ENCODE measurements at places on chromosomes 2 and 18. TPM values are rescaled to one million over a fixed set of nuclear protein-coding genes. Genes with fewer than 3 reads are reported as not detected.

- no peak overlapping the region for H3K4me3 ChIP-seq
- H3K36me3 ChIP-seq = no peaks in the 10 kb centered on the region
- H3K27ac ChIP-seq = no peak overlapping the region
- H3K27me3 ChIP-seq = no peaks in the 10 kb centered on the region
- H3K4me1 ChIP-seq = no peaks in the 10 kb centered on the region
- no peak for DNase-seq
These were observed 1.8 kb downstream of the DPP4 start for GRCh38 chr2:162072181-162072702.

DNA sequence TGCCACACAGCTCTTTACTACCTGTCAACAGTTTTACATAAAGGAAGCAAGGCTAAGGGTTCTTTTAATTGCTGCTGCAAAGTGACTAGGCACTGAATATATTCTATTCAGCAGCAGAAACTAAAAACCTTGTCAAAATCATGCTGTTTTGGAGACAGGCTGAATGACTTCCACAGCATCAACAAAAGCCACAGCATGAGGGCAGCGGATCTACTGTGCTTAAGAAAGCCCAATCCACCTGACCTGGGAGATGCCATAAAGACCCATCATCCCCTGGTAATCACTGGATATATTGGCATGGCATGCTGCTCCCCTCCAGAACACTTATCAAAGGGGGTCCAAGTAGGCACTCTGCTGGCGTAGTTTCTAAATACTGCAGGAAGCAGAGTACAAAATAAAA, 715.1 kb upstream of the SLC8A1 start:
- no peak overlapping the region for H3K4me3 ChIP-seq
- no peaks in the 10 kb centered on the region for H3K27me3 ChIP-seq
- no peaks in the 10 kb centered on the region for H3K36me3 ChIP-seq
- no peaks in the 10 kb centered on the region for H3K4me1 ChIP-seq
- H3K27ac ChIP-seq = no peak overlapping the region

Gene DSG1
- total RNA-seq = not detected

Gene TACR1
- total RNA-seq = not detected

DNA sequence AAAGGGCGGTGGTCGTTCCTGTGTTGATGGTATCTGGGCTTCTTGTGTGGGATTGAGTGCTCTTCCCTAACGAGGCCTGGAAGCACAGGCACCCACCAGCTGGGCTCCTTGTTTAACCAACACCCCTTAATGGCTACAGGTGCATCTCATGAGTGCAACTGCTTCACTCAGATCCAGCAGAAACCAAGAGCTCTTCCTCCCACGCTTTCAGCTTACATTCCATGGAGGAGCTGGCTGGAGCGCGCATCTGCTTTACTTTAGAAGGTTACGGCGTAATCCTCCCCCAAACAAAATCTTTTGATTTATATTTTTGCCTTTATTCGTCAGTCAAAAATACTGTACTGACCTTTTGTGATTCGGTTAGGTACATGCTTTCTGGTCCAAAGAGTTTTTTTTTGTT, 174.7 kb downstream of the LTBP1 start:
- no peak overlapping the region for H3K27ac ChIP-seq
- no peak for DNase-seq

GRCh38 chr2:218465987-218466633, 47.2 kb downstream of the VIL1 start:
- no peak overlapping the region for H3K27ac ChIP-seq
- no peak overlapping the region for H3K4me3 ChIP-seq
- H3K4me1 ChIP-seq = no peaks in the 10 kb centered on the region

Gene PROM2
- 63.4 TPM for total RNA-seq

GRCh38 chr2:230947908-230948365, 22.9 kb upstream of the GPR55 start:
- no peaks in the 10 kb centered on the region for H3K36me3 ChIP-seq
- no peak overlapping the region for H3K27ac ChIP-seq
- no peaks in the 10 kb centered on the region for H3K27me3 ChIP-seq
- H3K4me1 ChIP-seq = no peaks in the 10 kb centered on the region

DNA sequence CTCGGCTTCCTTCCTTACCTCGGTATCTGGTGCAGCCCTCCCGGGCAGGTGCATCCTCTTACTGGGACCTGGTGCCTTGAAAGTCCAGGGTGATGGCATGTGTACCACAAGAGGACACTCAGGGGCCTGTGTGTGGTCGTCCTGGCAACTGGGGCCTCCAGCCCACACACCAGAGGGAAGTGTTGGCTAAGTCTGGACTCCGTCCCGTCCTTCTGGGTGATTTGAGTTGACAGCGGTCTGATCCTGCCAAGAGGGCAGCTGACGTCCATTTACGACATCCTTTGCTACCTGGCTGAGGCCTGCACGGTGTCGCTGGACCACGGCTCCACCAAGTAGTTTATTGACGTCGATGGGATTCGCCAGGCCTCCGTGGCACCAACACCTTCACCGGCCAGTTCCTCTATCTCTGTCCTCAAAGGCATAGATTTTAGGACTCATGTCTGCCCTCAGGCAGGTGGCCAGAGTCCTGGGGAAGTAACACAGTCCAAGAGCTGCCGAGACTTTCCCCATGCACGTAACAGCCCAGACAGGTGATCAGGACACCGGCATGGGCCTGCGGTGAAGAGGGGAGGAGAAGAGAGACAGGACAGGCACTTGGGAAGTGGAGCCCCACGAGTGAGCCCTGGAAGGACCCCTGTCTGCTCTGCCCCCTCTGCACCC, 186.0 kb upstream of the HDAC4 start:
- DNase-seq = no peak
- H3K4me1 ChIP-seq = no peaks in the 10 kb centered on the region
- H3K36me3 ChIP-seq = no peaks in the 10 kb centered on the region
- H3K27ac ChIP-seq = no peak overlapping the region
- H3K27me3 ChIP-seq = no peaks in the 10 kb centered on the region

GRCh38 chr2:226330206-226330605, 469.4 kb downstream of the IRS1 start:
- H3K36me3 ChIP-seq = no peaks in the 10 kb centered on the region
- H3K27me3 ChIP-seq = no peaks in the 10 kb centered on the region
- no peak overlapping the region for H3K4me3 ChIP-seq
- DNase-seq = no peak

Gene CYP27C1
- total RNA-seq = not detected

GRCh38 chr2:226427538-226428307, 371.9 kb downstream of the IRS1 start:
- H3K36me3 ChIP-seq = no peaks in the 10 kb centered on the region
- H3K27ac ChIP-seq = no peak overlapping the region
- no peak for DNase-seq
- H3K27me3 ChIP-seq = no peaks in the 10 kb centered on the region

DNA sequence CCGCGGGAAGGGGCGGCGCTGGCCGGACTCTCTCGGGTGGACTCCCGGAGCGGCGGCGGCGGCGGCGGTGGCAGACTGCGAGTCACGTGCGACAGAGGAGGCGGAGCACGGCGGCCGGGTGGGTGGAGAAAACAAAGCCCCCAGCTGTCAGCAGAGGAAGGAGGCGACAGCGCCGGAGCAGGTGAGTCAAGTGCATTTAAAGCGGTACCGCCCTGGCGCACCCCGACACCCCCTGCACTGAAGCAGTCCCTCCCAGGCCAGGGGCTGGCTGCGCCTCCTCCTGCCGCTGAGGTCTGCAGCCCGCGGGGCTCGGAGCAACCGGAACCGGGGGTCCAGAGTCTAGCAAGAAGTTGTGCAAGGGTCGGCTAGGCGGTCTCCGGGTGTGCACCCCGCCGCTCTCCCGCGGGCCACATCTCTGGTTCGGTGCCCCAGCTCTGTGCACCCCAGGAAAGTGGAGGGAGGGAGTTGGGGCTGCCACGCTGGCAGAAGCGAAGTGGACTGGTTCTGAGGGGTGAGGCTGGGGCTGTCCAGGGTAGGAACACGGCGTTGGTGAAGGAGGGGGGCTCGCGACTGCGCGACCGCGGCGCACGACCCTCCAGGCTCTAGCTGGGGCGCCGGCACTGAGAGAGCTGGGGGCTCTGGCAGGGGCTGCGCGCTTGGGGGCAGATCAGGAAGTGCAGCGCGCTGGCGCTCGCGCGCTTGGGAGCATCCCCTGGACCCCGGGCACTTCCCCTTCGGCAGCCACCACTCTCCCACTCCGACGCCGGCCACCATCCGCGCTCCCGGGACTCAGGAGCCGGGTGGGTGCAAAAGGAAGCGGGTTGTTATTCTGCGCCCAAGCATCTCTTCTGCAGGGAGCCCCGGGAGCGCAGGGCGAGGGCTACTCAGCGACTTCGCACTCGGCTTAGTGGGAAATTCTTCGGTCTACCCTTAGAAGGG, 64.0 kb upstream of the MAPRE2 start:
- peak overlapping the region; percentile 85 for H3K27ac ChIP-seq
- H3K36me3 ChIP-seq = no peaks in the 10 kb centered on the region
- H3K4me1 ChIP-seq = no peaks in the 10 kb centered on the region
- no peaks in the 10 kb centered on the region for H3K27me3 ChIP-seq
- peak; percentile 95 for DNase-seq

GRCh38 chr2:107740300-107740699, 86.4 kb upstream of the RGPD4 start:
- no peaks in the 10 kb centered on the region for H3K36me3 ChIP-seq
- no peaks in the 10 kb centered on the region for H3K27me3 ChIP-seq
- DNase-seq = no peak
- no peaks in the 10 kb centered on the region for H3K4me1 ChIP-seq
- H3K27ac ChIP-seq = no peak overlapping the region

GRCh38 chr2:54708584-54709335, 14.7 kb upstream of the EML6 start:
- DNase-seq = peak; percentile 68
- H3K4me3 ChIP-seq = peak overlapping the region; percentile 54
- H3K27me3 ChIP-seq = no peaks in the 10 kb centered on the region
- no peaks in the 10 kb centered on the region for H3K4me1 ChIP-seq
- no peaks in the 10 kb centered on the region for H3K36me3 ChIP-seq
- H3K27ac ChIP-seq = peak overlapping the region; percentile 29

DNA sequence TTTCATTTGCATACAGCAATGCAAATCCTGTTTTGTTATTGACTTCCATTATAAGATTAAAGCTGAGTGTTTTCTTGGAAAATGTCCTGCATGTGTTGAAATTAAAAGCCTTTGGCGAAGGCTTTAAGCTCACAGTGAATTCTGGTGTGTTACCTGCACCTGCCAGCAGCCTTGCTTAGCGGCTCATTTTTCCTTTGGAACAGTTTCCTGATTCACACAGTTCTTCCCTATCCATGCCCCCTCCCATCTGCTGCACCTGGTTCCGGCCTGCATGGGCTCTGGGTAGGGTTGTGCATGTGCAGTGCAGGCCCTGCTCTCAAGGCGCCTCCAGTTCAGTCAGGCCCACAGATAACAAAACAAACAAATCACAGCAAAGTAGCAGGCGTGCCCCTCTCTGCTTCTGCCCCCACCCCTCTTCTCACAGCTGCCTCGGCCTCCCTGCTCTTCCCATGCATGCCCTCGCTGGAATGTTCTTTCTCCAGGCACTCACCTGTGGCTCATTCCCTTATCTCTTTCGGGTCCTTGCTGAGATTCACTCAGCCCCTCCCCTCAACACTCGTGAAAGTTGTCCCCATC, 15.8 kb downstream of the MTCL1 start:
- no peaks in the 10 kb centered on the region for H3K36me3 ChIP-seq
- DNase-seq = no peak
- H3K4me1 ChIP-seq = peaks cover 6% of the 10 kb centered on the region
- no peak overlapping the region for H3K27ac ChIP-seq
- no peaks in the 10 kb centered on the region for H3K27me3 ChIP-seq

- no peaks in the 10 kb centered on the region for H3K27me3 ChIP-seq
- H3K4me3 ChIP-seq = peak within 1 kb of the TSS; percentile 87
- peak within 1 kb of the TSS; percentile 93 for H3K27ac ChIP-seq
- DNase-seq = peak; percentile 39
- no peaks in the 10 kb centered on the region for H3K36me3 ChIP-seq
- no peaks in the 10 kb centered on the region for H3K4me1 ChIP-seq
These were observed at the start of gene MXD1 for GRCh38 chr2:69914950-69915945. Gene MXD1 (plus strand): TSS chr2:69915109. CDS start chr2:69915331, 222 bp downstream.

Data from colonic mucosa (tissue), 4 donors.